ENCODE measurements at places on chromosomes 1 and 21.

GRCh38 chr21:44253832-44254710, 7.6 kb downstream of the DNMT3L start:
- peak; percentile 46 for DNase-seq

DNA sequence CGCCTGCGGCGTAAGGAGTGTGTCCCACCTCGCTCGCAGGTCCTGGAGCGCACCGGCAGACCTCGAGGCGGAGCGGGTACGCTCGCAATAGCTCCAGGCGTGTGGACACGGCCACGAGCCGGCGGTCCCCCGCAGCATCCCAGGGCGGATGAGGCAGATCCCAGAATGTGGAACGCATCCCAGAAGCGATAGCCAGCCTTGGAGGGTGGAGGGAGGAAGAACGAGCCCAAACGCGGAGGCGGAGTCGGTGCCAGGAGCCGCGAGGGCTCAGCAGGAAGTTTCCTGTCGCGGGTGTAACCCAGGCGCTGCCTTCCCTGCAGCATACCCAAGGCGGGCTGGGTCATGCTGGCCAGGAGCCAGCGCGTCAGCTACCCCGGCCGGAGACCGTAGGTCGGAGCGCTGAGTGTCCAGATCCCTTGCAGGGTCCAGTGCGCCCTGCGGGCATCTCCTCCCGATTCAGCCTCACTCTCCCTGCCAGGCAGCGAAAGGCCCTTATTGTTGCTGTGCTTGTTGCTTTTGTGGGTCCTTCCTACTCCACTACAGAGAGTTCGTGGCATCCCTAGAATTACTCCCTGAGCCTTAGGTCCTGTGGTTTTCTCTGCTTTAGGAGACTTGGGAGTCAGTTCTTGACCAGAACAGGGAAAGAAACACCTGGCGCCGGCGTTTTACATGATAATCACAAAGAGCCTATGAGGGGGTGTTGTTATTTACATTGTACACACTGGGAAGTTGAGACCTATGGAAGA, 27.7 kb downstream of the STYXL2 start:
- peak; percentile 81 for DNase-seq

- DNase-seq, result peak; percentile 7
Observed at GRCh38 chr21:25925936-25926335, 191.2 kb downstream of the GABPA start.

DNA sequence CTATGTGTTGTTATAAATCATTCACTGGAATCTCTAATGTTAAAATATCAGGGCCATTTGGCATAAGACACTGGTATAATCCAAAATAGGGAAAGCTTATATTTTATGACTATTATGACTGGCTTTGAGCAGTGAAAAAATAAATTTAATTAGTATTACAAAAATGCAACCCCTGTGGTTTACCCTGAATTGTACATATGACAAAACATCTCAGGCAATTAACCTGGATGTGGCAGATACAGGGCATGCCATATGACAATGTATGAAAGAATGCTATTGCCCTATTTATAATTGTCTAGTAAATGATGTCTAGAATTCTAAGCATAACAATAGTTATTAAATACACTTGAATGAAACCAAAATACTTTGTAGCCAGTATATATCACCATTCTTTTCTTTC, 532.5 kb upstream of the ADGRL4 start:
- DNase-seq, result no peak

DNA sequence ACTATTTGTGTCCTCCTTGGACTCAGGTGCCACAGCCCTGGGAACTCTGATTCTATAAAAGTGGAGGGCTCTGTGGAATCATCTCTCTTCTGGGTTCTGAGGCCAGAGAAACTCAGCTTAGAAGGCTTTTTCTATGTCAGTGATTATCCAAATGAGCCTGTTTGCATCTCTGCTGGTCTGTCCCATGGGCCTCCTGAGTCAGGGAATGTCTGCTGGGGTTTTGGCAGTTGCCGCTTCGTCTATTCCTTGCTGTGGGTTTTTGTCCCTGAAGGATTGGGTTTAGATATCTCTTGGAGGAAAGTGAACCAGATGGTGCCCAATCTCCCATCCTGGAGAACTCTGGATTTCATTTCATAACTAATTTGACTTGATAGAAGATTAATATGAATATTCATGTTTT, 297.6 kb downstream of the HHAT start:
- no peak for DNase-seq

DNA sequence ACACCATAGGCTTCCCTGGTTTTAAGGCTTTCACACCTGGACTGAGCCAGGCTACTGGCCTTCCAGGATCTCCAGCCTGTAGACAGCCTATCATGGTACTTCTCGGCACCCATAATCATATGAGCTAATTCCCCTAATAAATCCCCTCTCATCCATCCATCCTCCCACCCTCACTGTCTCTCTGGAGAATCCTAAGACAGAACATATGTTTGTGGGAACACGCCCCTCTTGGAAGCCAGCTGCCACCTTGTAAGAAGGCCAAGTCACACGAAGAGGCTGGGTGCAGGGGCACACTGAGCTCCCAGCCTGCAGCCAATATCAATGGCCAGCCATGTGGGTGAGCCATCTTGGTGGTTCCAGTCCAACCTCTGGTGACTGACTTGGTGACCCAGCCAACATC, 7.4 kb downstream of the CLCC1 start:
- DNase-seq, result no peak

DNA sequence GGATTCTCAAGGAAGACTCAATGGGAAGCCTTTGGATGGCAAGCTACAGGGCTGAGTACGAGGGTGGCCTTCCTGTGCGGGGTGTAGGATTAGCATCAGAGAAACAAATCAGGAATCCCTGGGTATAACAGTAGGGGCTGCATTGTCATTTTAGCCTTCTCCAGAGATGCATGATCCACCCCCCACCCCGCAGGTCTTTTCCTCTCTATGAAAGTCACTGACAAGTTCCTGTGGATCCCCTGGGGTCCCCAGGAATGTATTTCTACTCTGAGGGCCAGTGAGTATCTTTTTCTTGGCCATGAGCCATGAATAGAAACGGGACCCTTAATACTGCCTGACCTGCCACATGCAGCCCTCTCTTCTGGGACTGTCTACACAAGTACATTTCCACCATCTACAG, 473.0 kb upstream of the VAMP3 start:
- no peak for DNase-seq

GRCh38 chr1:204262506-204263253, 48.9 kb upstream of the GOLT1A start:
- no peak for DNase-seq

DNA sequence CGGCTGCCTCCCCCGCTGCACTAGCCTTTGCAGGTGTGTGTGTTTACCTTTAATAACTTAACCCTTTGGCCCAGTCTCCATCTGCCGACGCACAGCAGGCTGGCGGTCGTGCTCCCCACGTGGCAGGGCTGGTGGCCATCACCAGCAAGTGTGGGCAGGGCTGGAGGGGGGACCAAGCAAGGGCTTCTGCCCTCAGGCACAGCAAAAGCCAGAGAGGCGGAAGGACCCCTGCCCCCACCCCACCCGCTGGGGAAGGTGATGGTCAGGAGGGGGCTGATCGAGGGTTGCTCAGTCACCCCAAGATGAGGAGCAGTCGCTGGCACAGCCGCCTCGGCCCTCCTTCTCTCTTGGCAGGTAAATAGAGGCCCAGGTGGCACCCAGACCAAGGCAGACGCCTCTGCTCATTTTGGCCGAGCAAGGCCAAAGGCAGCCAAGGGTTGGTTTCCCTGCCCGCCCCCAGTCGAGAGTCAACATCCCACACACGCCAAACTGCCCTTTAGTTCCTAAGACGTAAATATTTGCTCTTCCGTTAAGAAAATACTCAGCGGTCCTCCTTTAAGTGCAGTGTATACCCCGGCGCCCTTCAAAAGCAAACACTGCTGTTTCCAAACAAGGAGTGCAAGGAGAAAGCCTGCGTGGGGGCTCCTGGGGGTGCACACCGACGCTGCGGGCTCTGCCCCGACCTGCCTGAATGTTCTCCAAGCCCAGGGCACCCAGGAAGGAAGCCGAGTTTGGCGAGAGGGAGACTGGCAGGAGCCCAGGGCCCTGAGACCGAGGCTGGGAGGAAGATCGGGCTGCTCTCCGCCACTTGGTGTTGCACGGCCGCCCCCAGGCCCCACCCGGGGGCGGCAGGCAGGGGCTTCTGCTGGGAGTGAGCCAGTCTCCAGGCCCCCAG, 82.7 kb downstream of the SIK1 start:
- no peak for DNase-seq

DNA sequence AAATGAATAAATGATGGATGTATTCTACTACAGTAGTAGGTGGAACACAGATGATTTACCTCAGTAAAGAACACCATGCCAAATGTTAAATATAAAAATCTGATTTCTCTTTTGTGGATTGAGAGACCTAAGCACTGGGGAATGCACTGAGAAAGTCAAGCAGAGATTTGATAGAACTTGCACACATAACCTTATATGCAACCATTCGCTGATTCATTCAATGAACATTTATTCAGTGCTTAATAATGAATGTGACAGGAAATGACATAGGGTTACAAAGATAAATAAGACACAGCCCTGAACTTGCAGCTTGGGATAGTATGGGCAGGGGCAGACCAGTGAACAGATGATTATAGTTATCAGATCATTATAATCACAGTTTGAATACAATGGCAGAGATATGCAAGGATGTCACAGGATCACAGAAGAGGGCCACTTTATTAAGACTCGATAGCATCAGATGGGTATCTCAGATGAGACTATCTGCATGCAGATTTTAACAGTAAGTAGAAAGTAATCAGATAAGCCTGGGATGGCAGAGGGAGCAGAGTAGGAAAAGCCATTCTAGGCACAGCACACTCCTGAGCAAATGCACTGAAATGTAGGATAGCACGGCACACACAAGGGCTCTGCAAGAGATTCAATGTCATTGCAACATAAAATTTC, 169.4 kb downstream of the ASTN1 start:
- peak; percentile 15 for DNase-seq

GRCh38 chr1:164651351-164651951, 92.5 kb downstream of the PBX1 start:
- no peak for DNase-seq

DNA sequence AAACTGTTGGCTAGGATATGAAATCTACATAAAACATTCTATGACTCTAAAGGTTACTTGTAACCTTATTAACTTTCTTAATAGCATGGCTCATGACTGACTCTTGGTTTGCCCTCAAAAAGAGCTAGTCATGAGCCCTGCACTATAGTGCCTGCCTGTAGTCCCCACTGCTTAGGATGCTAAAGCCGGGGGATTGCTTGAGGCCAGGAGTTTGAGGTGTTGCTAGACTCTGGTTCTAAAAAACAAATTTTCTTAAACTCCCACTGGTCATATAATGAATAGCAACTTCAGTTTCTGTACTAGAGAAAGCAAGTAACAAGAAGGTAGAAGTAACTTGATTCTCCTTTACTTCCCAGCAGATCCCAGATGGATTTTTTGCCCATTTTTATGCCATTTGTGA, 15.8 kb upstream of the NEXN start:
- no peak for DNase-seq

GRCh38 chr1:17143760-17144159, 24.5 kb upstream of the PADI2 start:
- DNase-seq, result no peak

- no peak for DNase-seq
Observed at GRCh38 chr1:117783606-117784396, 145.6 kb downstream of the GDAP2 start.

DNA sequence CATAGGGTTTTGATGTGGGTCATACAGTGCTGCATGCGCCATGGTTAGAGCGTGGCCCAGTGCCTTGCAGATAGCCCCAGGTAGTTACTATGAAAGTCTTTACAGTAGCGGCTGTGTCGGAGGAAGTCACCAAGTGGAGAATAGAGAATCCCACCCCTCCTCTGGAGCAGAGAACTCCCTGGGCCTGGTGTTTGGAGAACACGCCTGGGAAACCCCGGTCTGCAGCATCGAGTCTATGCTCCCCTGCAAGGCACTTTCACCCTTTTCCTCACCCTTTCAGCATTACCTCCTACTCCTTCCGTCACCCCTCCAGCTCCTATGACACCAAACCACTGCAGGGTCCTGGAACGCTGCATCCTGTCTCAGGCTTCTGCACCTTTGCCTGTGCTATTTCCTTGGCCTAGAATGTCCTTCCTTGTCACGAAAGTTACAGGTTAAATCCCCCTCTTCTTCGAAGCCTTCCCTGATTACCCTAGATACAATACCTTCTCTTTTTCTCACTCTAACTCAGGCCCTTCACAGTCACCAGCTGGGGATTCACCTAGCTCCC, 2.7 kb upstream of the SLC1A7 start:
- DNase-seq, result no peak

- DNase-seq, result peak; percentile 7
Observed at GRCh38 chr1:29706936-29707335, 470.6 kb downstream of the PTPRU start.

DNA sequence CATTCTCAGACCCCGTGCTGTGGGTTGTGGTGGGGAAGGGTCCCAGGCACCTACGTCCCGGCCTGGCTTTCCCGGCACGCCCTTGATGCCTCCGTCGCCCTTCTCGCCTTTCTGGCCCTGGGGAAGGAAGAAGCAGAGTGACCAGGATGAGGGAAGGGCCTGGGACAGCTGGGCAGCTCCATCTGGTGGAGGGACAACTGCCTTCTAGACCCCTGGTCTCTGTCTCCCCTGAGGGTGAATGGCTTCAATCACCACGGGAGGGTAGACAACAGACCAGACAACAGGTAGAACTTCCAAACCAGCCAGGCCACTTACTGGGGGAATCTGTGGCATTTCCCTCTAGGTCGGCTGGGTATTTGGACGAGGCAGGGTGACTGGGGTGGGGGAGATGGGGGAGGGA, 11.9 kb downstream of the COL16A1 start:
- DNase-seq, result no peak

- no peak for DNase-seq
Observed at GRCh38 chr1:18447509-18448220, 33.1 kb upstream of the KLHDC7A start.

GRCh38 chr21:45329261-45330074, 41.8 kb upstream of the POFUT2 start:
- peak; percentile 85 for DNase-seq

GRCh38 chr1:8722366-8722765, 95.1 kb downstream of the RERE start:
- no peak for DNase-seq

GRCh38 chr1:225651376-225651871, 1.5 kb downstream of the ENAH start:
- no peak for DNase-seq

GRCh38 chr1:114078116-114078515, 75.6 kb downstream of the SYT6 start:
- no peak for DNase-seq

DNA sequence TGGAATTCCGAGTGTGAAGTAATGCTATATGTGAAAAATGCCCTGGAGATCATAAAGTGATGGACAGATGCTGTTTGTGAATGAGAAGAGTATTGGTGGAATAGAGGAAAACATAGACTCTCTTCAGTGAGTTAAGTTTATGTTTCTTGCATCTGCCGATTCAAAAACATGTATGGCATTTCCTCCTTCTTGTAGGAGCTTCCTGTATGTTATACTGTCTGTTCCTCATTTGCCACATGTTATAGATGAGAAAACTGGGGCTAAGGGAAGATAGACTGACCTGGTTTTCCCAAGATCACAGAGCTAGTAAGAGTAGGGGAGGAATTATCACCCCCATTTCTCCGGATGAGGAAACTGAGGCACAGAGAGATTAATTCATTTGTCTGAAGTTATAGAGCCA, 41.1 kb upstream of the IL20 start:
- DNase-seq, result peak; percentile 24

GRCh38 chr21:42654913-42655795, 1.7 kb downstream of the PDE9A start:
- DNase-seq, result no peak

GRCh38 chr1:1106510-1107221, 9.2 kb downstream of the C1orf159 start:
- DNase-seq, result no peak
